ENCODE measurements at places on chromosomes 13 and 19.
A peak's percentile ranks its signal among the peaks of the same experiment; 100 is the strongest.

DNA sequence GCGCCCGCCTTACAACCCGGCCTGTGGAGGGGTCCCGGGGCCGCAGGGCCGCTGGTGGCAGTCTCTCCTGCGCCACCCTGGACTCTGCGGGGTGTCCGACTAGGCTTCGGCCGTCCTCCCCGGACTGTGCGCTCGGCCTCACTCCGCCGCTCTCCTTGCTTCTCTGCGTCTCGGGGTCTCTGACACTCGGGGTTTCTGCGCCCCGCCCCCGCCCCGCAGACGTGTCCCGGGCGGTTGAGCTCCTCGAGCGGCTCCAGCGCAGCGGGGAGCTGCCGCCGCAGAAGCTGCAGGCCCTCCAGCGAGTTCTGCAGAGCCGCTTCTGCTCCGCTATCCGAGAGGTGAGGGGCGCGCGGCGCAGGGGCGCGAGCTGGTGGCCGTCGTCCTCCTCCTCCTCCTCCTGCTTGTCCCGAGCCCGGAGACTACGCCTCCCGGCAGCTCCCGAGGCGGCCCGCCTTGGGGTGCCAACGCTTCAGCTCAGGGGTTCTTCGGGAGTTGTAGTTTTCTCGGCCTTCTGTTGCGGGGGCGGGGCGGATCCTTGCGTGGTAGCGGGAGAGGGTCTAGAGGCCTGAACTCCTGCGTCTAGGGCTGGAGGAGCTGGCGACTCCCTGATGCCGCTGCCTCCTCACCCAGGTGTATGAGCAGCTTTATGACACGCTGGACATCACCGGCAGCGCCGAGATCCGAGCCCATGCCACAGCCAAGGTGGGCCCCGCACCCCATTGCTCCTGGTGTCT, 627 bp downstream of the LIN7B start:
- peak; percentile 85 for DNase-seq

- DNase-seq: no peak
Observed at GRCh38 chr19:13025819-13026456, 30.7 kb downstream of the NFIX start.

DNA sequence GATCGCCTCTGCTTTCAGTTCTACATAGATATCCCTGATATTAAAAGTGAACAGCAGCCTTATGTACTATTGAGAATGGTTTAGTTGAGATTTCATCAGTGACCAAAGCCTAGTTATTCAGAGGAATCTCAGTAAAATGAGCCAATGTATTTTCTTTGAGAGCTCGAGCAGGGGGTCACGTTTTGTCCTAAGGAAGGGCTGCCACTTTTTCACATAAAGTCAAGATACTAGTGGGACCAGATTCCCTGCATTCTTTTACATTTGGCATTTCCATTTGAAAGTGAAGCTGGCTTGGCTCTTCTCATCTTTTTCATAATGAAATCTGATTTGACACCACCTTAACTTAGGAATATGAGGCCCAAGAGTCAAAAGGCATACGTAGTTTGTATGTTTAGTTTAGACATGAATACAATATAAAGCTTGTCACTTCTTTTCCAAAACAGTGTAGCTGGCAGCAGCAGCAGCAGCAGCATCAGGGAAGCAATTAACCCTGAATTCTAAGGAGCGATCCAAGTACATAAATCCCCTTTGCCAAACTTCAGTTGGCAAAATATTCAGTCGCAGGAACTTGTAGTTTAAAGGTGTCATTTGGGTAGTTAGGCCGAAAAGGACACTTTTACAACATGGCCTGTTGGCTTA, 1752.2 kb upstream of the PCDH20 start:
- no peak for DNase-seq

DNA sequence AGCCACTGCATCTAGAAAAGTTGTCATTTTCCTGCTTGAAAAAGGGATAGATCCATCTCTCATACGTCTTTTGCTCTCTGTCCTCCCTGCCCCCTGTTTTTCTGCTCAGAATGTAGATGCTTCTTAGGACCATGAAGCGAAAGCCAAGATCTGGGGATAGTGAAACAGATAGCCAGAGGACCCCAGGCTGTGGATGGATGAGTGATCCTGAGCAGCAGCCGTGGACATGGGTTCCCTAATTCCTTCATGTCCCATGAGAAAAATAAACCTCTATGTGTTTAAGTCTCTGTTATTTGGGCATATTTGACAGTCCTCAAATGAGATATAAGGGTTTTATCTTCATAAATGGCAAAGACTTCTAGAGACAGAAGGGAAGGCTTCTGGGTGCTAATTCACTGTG, 12.2 kb upstream of the FFAR2 start:
- DNase-seq: no peak

- DNase-seq: no peak
Observed at GRCh38 chr19:1567848-1568227, 287 bp downstream of the MEX3D start.

DNA sequence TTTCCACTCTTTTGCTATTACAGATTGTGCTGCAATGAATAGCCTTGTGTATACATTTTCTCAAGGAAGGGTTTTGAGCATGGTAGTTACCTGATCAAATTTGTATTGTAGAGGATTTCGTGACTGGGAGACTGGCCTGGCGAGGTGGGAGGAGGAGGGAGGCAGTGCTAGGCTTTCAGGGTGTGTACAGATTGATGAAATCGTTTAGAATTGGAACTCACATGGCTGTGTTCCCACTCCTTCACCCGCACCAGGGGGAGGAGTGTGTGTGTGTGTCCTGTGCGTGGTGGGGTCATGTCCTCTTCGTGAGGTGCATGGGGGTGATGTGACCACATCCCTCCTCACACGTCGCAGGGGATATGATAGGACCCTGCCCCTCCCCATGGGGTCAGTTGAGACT, 8.3 kb downstream of the PGLYRP1 start:
- DNase-seq: no peak

DNA sequence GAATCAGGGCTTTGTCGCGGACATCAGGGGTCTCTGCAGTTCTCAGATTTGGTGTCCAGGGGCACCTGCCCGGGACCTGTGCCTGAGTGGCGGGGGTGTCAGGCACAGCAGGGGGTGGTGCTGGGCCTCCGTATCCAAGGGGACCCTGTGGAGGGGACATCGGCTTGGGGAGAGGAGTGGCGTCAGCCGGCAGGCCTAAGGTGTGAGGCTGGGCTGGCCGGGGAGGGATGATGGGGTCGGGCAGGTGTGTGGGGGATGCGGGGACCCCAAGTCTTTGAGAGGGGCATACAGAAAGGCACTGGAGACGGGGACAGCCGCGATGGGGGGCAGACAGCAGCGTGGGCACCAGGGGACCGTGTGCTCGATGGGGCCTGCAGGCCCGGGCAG, 2.5 kb downstream of the EFNA2 start:
- no peak for DNase-seq

- DNase-seq: no peak
Observed at GRCh38 chr19:45958320-45958719, 15.3 kb downstream of the NOVA2 start.

GRCh38 chr13:97258801-97259200, 36.7 kb downstream of the MBNL2 start:
- no peak for DNase-seq

Data from WERI-Rb-1 (cell line).